ENCODE measurements at places on chromosomes 2 and 18.

DNA sequence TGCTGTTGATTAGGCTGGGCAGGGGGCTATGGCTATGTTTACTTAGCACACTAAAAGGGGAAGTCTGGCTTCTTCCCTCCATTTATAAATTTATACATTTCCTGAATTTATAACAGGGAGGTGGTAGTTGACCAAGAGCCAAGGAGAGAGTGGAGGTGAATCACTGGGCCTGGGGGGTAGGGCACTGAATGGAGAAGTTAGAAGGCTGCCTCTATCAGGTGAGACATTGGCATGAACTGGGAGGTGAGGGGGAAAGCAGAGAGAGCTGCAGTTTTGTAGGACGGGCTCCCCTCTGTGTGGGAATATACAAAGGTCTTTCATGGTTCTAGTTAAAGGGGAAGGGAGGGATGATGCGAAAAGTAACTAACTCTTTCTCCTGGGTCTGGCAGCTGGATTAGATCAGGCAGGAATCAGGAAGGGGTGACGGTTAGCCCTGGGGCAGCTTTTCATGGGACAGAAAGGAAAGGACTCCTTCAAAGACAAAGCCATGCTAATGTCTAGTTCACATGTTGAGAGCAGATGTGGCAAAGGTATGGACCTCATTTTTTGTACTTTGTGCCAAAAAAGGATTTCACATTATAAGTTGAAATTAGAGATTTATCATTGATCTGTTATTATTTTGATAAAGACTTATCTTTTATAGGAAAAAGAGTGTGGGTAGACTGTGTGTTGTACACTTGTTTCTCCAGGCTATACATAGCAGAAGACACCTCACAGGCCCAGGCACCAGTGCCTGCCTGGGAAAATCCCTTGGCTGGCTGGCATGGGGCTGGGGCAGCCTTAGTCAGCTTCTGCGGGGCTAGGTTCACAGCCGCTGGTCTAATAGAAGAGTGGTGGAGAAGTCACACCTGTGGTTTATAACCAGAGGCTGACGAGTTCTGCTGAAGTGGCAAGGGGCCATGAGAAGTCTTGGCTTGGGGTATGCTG lies 158.7 kb downstream of the CLIP4 start:
- no peak for DNase-seq

DNA sequence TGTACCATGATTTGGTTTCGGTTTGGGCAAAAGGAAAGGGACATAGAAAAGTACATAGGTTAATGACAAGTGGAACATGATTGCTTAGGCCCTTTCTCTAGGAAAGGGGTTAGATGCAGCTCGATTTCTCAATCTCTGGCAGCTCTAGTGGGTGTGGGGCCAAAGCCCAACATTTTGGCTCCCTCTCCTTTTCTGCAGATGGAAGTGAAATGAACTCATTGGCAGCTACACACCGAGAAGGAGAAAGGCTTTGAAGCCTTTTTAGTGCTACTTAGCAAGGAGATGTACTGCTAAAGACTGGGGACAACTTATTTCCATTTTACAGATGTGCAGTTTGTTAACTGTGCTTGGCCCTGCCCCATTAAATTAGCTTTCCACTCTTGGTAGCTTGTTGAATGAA lies 93.8 kb downstream of the LYPD6B start:
- no peak for DNase-seq

- no peak for DNase-seq
Measured at GRCh38 chr2:173652767-173653431, 298.2 kb downstream of the CDCA7 start.

DNA sequence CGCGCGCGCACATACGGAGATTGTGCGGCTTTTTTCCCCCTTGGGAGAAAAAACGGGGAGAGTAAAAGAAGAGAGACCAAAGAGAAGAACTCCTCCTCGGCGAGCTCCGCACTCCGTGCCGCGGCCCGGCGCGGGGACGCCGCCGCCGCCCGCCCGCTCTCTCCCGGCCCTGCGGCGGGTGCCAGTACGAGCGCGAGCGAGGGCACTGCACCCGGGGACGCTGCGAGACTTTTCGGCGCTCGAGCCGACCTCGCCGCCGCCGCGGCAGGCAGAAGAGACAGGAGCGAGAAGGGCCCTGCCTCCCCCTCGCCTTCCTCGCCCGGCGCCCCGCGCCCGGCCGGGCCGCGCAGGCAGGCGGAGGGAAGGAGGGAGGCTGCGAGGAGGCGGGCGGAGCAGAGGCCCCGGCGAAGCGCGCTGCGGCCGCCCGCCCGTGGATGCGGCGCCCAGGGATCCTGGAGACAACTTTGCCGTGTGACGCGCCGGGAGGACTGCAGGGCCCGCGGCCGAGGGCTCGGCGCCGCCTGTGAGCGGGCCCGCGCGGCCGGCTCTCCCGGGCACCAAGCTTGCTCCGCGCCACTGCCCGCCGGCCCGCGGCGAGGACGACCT lies 857 bp upstream of the INHBB start:
- DNase-seq = peak; percentile 33

- DNase-seq = no peak
Measured at GRCh38 chr2:120221616-120222015, 1.6 kb downstream of the TMEM185B start.

DNA sequence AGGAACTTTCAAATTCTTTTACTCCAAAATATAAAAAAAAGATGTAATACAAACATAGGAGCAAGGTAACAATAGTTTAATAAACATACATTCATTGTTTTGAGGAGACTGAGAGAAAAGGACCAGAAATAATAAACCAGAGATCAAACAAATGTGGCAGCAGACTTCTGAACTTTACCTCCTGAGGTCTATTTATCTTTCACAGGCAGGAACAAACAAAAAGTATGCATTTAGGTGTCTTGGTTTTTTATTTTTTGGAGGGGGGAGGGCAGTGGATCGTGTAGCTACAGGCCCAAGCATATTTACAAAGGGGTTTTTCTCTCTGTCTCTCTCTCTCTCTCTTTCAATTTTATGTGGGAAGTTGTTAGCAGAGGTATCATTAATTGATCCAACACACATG lies 5.6 kb downstream of the PPP4R1 start:
- DNase-seq = no peak

DNA sequence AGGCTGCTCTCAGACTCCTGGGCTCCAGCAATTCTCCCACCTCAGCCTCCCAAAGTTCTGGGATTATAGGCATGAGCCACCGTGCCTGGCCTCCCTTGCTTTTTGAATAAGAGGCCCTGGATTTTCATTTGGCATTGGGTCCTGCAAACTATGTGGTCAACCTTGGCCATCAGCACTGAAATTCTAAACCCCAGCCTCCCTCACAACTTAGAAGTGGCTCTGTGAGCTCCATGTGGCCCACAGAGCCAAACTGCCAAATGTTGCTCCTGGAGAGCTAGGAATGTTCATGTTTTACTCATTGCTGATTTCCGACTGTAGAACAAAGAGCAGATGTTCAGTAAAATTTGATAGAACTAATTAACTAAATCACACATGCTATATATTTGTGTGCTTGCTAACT lies 210.6 kb upstream of the AGAP1 start:
- DNase-seq = no peak

DNA sequence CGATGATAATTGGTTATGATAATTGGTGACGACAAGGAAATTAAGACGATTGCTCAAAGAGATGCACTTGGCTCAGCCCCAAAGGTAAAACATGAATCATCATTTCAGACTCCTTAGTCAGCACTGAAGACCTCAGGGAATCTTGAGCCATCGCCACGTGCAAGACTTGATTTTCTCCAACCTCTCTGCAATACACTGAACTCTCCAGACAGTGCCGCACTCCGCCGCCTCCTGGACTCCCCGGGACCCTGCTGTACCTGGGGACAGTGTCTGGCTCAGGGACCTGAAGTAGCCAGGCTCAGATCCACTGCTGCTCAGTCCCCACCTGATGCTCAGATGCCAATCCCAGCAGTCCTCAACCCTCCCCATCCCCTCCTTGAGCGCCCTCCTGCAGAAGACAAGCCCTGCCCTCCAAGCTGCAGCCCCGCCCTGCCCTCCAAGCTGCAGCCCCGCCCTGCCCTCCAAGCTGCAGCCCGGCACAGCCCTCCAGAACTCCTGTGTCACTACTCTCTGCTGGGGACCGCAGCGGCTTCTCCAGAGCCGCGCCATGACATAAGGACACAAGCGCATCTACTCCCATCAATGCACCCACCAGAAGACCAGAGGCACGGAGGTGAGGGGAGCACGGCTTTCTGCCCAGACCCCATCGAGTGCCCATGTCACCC lies 1.1 kb downstream of the TMEM18 start:
- peak; percentile 43 for DNase-seq

DNA sequence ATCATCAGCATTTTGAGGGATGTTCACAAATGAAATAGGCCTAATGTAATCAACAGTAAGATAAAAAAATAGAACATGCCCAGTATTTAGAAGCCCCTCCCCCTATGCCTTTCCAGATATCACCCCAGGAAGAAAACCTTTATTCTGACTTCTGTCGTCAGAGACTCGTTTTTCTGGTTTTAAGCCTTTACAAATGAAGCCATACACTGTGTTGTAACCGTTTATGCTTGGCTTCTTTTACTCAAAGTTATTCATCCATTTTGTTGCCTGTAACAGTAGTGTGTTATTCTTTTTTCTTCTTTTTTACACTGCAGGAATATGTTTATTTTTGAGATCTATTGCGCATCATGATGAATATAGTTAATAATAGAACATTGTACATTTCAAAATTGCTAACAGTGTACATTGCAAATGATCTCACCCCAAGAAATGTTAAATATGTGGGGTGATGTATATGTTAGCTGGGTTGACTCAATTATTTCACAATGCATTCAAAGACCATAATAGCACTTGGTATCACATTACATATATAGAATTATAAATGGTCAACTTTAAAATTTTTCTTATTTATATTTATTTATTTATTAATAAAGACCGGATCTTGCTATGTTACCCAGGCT lies 28.1 kb upstream of the PNPT1 start:
- no peak for DNase-seq

DNA sequence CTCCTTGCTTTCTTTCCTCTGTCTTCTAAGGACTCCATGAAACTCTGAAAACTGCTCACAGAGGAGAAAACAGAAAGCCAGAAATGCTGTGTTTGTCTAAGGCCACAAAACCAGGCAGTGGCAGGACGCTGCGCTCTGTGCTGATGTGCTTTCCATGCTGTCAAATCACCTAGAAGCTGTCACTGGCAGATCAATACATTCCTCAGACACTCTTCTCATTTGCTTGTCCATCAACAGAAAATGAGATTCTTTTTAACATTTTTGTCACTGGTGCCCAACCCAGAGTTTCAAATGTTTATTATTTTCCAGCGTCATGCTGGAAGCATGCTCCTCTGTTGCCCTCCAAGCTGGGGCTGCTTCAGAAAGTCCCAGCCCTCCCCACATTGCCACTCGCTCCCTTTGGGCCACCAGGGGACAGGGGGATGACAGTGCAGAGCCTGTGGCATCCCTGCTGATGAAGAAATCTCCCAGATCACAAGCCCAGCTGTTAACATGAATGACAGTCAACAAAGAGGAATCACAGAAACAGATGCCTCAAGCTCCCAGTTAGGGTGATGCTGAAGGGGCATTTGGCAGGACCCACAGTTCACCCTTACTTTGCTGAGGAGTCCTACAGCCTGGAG lies 117.5 kb upstream of the MEIS1 start:
- DNase-seq = no peak

- no peak for DNase-seq
Measured at GRCh38 chr18:76994086-76994654, 138.4 kb downstream of the MBP start.

DNA sequence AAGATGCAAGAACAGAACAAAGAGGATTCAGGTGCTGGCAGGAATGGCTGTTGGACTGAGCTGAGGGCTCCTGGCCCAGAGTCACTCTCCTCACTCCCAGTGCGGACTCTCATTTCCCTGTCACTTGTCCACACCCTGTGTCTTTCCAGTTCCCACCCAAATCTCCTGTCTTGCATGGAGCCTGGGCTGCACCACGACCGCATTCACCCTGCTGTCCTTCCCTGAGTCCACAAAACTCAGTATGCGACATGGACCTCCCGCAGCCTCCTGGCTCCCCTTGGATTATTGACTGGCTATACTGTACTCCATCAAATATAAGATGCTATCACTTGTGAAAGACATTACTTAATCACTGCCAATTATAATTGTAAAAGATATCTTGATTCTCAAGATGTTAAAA lies 2.5 kb upstream of the ITM2C start:
- no peak for DNase-seq

GRCh38 chr2:225072444-225072843 lies 30.2 kb upstream of the DOCK10 start:
- DNase-seq = no peak

DNA sequence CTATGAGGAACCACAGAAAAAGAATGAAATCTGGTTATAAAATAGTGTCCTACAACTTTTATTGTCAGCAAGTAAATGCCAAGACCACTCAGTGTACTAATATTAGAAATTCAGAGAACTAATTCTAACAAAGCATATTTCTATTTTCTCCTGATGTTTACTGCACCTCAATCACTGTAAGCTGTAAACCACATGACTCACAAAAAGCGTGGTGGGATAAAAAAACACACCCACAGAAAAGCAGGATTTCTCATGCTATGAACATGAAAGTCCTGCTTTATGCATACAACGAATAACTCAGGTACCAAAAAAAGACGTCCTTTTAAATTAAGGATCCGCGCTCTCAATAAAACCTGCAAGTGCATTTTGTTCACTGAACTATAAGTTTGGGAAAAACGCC lies 797 bp downstream of the TXNL4A start:
- DNase-seq = no peak

DNA sequence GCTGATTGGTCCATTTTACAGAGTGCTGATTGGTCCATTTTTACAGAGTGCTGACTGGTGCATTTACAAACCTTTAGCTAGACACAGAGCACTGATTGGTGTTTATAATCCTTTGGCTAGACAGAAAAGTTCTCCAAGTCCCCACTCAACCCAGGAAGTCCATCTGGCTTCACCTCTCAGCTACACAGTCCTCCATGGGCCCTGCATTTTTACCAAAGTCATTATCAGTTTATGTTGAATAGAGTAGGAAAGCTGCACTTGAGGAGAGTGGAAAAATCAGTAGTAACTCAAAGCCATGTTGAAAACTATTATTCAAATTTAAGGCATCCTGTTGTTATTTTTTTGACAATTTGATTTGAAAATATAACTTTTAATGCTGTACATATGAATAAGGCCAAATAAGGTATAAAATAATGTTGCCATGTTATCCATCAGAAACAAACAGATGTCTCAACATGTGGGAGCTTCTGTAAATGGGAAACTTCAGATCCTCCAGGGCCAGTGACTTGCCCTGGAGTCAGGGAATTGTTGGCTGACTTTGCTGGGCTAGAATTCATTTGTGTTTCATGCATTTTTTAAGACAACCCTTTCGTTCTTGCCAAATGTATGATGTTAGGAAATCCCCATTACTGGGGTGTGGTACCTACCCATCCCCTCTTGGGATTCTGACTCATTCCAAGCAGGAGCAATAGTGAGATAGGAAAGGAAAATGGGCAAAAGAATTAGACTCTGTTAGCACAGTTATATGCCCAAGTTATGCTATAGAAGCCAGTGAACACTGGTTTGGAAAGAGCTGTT lies 37.8 kb upstream of the CCDC195 start:
- no peak for DNase-seq

- no peak for DNase-seq
Measured at GRCh38 chr2:48548840-48549239, 18.9 kb downstream of the STON1 start.

DNA sequence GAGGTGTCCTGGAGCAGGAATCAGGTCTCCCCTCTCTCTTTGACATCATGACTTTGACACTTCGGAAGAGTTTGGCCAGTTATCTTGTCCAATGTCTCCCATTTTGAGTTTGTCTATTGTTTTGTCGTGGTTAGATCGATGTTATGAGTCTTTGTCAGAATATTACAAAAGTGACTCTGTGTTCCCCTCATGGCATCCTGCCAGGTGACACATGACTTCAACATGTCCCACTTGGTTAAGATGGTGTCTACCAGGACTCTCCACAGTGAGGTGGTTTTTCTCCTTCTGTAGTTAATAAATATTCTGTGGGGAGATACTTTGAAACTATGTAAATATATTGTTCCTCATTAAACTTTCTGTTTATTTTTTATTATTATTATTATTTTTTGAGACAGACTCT lies 76.6 kb upstream of the BZW1 start:
- DNase-seq = peak; percentile 18

All from activated T-cell treated with anti-CD3 and anti-CD28 coated beads for 48 hours (primary cell).